Stimulated activated naive CD8-positive, alpha-beta T cell treated with anti-CD3 and anti-CD28 coated beads, Interleukin-15, Interleukin-2, amounts not matched to agents 100 U/mL and 50 U/mL, for 24 hours (primary cell): ENCODE measurements at places on chromosomes 3 and 15.

DNA sequence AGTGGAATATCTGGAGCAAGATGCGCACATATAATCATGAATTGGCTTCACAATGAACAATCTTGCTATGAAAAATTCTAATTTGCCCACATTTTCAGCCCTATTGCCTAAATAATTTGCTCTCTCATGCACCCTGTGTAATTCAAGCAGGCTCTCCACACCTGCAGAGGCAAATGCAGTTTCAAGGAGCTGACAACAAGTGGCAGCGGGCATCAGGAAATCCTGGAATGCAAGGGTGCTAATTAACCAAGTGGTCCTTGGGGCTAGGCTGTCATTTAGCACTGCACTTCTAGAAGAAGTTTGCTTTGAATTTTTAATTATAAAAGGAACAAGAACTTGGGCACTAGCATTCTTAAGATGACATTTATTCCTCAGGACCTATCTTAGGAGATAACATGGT, 56.3 kb upstream of the ICE2 start:
- DNase-seq: no peak

DNA sequence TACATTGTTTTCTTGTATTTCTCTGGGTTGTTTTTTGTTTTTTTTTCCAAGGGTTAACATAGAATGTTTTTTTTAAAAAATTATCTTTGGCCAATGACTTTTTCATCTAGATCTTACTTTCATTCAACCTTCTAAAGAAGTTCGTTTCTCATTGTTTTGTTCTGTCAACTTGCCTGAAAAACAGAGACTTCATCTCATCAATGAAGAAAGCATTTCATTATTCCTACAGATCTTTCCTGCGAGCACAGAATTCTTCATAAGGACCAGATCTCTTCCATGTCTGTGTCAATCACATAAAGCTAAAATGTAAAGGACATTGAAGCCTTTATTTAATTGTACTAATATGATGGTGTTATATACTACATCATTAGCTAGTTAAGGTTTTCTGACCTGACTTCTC, 9.7 kb upstream of the EIF3J start:
- DNase-seq: no peak

GRCh38 chr3:157225001-157225400, 65.1 kb upstream of the CCNL1 start:
- DNase-seq: no peak

DNA sequence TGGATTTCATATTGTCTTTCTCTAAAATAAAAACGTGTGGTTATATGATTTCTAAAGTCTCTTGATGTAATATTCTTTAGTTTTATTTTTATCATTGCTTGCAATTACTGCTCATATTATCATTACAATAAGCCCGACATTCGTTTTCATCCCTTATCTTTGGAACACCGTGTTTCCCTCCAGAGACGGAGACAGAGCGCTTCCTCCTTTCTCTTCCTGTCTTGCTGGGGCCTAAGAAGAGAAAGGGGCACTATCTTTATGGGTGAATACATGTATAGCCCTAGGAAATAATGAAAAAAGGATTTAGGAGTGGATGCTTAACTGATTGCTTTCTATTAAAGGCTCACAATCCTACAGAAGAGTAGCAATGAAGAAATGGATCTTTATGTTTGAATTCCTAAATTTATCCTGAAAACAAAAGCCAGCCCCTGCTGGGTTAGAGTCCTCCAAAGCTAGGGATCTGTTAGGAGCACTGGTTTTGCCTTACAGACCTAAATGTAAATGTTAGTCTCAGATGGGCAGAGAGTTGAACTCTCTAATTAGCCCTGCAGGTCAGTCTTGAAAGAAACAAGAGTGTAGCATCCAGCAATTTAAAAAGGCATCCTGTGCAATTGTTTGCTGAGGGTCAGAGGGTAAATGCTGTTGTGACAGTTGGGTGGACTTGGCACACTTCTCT, 145.1 kb downstream of the TP63 start:
- DNase-seq: no peak

DNA sequence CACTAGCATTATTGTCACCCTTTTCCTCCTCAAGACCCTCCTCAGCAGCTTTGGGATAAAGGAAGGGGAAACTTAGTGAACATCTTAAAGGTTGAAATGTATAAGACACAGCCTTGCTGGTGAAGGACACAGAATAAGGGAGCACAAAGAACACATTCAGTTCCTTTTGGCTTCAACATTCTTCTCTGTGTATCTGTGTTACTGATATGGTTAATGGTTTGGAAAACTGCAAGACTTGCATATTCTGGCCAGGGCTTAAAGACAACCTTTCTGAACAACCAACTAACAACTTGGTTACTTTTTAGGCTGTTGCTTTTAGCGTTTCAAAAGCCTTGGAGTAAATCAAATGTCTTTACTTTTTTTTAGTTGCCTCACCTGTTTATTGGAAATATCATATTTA, 680.5 kb downstream of the MECOM start:
- no peak for DNase-seq

DNA sequence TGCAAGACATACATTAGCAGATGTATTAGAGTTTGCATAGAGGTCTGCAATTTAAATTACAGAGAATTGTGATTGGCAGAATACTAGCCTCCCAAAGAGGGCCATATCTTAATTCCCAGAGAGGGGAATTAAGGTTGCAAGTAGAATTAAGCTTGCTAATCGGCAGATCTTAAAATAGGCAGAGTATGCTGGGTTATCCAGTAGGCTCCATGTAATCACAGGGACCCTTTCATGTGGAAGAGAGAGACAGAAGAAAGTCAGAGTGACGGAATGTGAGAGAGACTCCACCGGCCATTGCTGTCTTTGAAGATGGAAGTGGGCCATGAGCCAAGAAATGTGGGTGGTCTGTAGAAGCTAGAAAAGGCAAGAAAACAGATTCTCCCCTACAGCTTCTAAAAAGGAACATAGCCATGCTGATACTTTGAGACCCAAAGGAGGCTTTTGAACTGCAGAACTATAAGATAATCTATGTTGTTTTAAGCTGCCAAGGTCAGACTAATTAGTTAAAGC, 38.8 kb downstream of the IMPG2 start:
- DNase-seq: no peak

GRCh38 chr3:48507256-48508061, 3.5 kb upstream of the SHISA5 start:
- peak; percentile 77 for DNase-seq

DNA sequence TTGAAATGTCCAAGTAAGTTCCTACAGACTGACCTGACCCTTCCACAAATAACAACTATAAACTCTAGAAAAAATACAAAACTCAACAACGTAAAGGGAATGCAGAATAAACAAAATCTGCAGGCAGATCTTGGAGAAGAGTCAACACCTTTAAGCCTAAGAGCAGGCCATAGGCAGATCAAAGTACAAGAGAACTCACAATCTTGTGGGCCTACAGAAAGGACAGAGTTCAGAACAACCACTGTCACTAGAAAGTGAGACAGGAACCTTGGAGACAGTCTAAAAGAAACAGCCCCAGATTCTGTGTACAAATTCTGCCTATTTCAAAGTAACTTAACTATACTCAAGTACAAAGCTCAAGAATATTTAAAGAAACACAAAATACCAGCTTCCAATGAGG, 31.0 kb downstream of the NEK4 start:
- no peak for DNase-seq

GRCh38 chr3:34851137-34851536, 788.2 kb upstream of the ARPP21 start:
- DNase-seq: no peak

- no peak for DNase-seq
These were observed 22.3 kb downstream of the TM6SF1 start for GRCh38 chr15:83129791-83130190.

DNA sequence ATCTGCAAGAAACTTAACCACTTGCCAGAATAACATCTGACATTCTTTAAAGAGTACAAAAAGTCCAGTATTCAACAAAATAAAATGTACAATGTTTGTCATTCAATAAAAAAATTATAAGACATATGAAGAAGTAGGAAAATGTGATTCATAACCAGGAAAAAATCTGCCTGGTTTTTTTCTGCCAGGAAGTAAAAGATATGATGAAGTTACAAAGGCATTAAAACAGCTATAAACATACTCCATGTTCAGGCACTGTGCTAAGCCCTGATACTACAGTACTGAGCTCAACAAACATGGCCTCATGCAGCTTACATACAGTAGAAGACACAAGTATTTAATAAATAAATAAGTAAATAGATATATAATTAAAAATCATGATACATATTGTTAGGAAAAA, 178.4 kb upstream of the STT3B start:
- DNase-seq: no peak

- DNase-seq: no peak
These were observed 71.6 kb upstream of the ZNF280D start for GRCh38 chr15:56804938-56805337.

DNA sequence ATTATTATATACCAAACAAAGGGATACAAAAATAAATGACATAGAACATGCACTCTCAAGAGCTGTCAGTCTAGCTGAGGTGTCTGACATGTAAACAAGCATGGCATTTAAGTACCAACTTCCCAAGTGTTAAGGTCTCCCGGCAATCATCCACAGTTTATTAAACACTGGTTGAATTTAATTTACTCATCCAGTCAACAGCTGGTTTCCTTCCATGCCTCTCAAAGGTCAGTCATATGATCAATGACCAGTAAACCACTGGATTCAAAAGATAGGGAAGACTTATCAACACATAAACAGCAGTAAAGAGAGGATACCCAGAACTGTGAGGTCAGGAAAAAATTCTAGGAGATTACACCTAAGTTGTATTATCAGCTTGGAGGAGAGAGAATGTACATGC, 80.4 kb downstream of the ADAM10 start:
- DNase-seq: no peak

GRCh38 chr15:75195766-75196241, 5.9 kb upstream of the C15orf39 start:
- no peak for DNase-seq

- DNase-seq: no peak
These were observed 35.7 kb upstream of the BHLHE40 start for GRCh38 chr3:4943549-4943948.

GRCh38 chr3:14142567-14143270, 17.9 kb downstream of the TMEM43 start:
- DNase-seq: peak; percentile 26

DNA sequence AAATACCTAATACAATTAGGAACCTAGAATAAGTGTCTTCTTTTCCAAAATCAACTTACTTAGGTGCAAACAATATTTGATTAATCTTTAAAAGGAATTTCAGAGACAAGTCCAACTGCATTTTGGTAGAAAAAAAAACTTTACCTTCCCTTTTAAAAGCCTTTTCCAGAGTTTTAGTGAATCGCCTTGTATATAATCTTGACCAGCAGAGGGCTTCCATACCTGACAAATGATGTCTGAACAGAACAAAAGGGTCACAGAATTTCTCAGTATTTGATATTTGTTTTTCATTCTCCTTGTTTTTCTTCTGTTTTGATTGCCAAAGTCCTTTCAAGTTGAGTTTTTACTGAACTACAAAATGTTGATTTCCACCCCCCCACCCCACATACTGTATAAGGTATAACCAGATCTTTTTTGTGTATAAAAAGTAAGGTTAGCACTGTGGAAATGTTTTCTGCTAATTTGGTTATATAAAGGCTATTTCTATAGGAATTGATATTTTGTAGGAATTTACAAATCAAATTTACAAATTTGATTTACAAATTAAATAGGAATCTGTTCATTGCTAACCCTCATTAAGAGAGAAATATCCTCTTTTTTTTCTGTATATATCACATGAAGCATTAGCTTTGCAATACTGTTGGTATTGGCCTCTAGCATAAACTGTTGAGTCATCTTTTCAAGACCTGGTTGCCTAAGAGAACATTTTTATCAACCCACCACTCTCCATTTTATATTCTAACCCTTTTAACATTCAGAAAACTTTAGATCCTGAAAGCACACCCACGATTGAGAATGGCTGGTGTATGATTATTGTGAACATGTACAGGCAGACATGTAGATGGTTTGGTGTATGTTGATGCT, 464.1 kb upstream of the RARB start:
- no peak for DNase-seq
